ENCODE measurements at places on chromosomes 11 and 22.

DNA sequence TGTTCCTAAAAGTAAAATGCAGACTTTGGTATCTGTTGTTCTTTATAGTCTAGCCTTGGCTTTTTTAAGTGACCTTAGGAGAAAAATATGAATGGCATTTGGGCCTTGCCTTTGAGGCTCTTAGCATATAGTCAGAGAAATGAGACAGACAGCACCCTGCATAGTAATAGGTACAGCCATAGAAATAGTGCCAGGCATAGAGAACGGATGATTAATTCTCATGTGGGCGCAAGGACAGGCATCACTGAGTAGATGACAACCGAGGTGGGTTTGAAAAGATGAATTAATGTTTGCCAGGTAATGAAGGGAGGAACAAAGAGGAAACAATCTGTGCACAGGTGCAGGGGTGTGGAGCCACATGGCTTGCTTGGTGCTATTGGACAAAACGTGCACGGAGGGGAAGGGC is 90.5 kb downstream of the BMAL1 start:
- no peak for DNase-seq

- DNase-seq = no peak
Measured at GRCh38 chr11:26228778-26229177, 103.2 kb upstream of the ANO3 start.

DNA sequence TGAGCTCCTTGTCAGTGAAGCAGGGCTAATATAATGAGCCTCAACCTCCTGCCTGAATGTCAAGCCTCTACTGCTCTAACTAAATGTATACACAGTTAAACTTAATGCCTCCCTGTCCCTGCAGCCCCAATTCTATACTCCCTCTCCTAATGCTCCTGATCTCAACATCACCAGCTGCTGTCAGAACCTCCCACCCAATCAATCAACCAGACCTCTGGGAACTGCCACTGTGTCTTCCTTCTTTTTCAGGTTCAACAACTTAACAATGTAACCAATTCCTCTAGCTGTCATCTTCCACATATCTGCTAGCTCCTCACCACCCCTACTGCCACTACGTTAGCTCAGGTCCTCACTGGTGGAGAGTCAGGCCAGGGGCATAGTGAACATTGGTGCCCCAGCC is 339.8 kb upstream of the NARS2 start:
- DNase-seq = no peak

DNA sequence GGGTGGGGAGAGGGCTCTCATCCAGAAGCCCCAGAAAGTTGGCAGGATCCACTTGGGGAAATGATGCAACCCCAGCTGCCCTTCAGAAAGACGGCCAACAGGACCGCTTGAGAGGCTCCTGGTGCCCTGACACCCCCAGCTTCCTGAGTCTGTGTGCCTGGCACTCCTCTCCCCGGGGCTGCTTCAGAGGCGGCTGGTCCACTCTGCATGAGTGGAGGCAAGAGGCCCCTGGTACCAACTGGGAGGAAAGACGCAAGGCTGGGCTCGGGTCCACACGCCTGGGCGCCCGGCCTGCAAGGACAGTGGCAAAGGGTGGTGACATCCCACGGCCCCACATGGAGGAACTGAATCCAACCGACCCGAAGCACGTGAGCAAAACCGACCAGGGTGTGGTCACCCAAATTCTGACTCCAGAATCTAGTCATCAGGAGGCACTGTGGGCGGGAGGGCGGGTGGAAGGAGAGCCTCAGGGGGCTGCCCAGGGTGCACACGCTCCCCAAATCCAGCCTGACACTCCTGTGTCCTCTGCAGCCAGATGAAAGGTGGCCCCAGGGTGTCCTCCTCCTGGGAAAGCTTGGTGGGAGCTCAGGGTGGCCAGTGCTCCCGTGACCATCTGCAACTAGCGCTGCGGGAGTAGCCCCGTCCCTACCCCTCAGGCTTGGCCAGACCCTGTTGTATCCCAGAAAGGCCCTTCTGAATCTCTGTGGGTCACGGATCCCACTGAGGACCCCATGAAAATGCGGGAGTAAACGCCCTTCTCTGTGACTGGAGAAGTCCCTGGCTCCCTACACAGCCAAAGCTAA is 3.7 kb downstream of the RNH1 start:
- DNase-seq = peak; percentile 29

- DNase-seq = peak; percentile 38
Measured at GRCh38 chr22:19143967-19144400, 467 bp downstream of the ESS2 start.

- DNase-seq = no peak
Measured at GRCh38 chr11:75194147-75194546, 43.2 kb downstream of the SLCO2B1 start.

Measured in stimulated activated CD4-positive, alpha-beta T cell treated with anti-CD3 and anti-CD28 coated beads, Interleukin-4, amount 100 ng/mL, for 24 hours (primary cell).